ENCODE measurements at places on chromosomes 11 and 22.
A peak's percentile ranks its signal among the peaks of the same experiment; 100 is the strongest.

- no peak for DNase-seq
These were observed 14.2 kb downstream of the AP5B1 start for GRCh38 chr11:65766535-65766934.

DNA sequence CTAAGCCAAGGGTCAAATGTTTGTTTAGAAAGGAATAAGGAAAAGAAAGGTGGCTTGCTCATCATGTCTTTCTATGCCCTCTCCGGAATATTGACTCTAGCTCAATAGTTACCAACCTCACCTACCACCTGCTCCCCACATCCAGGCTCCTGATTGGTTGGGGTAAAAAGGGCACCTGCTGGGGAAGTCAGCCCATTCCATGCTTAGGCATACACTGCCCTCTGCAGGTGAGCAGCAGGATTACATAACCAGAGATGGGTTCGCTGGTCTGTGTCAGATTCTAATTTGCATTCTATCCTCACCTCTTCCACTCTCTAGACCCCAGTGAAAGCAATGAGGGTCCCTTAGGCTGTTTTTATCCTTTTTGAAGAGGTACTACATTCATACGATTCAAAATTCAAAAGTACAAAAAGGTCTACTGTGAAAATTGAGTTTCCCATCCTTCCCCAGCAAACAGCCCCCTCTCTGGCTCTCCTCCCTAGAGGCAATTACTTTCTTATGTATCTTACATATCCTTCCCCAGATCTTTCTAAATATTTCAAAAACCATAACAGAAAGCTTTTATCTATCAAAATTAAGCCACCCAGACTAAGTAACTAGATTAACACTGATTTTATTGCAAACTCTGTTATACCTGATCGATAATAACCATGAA is 98.0 kb upstream of the ASPHD2 start:
- peak; percentile 89 for DNase-seq

DNA sequence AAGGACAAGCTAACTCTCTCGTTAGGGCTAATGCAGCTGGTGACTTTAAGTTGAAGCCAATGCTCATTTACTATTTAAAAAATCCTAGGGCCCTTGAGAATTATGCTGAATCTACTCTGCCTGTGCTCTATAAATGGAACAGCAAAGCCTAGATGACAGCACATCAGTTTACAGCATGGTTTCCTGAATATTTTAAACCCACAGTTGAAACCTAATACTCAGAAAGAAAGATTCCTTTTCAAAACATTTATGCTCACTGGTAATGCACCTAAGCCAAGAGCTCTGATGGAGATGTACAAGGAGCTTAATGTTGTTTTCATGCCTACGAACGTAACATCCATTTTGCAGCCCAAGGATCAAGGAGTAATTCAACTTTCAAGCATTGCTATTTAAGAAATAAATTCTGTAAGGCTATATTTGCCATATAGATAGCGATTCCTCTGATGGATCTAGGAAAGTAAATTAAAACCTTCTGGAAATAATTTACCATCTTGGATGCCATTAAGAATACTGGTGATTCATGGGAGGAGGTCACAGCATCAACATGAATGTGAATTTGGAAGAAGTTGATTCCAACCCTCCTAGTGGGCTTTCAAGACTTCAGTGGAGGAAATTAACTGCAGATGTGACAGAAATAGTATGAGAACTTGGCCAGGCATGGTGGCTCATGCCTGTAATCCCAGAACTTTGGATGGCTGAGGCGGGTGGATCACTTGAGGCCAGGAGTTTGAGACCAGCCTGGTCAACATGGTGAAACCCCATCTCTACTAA is 14.5 kb downstream of the XNDC1N start:
- no peak for DNase-seq

GRCh38 chr22:49803134-49803533 is 24.5 kb downstream of the BRD1 start:
- DNase-seq: no peak

- no peak for DNase-seq
These were observed at the start of gene GRAMD4 for GRCh38 chr22:46619830-46620501. Gene GRAMD4 (plus strand): TSS chr22:46620386. CDS start chr22:46626800, 6,414 bp downstream.

GRCh38 chr11:119410501-119410900 is 12.5 kb downstream of the THY1 start:
- no peak for DNase-seq

DNA sequence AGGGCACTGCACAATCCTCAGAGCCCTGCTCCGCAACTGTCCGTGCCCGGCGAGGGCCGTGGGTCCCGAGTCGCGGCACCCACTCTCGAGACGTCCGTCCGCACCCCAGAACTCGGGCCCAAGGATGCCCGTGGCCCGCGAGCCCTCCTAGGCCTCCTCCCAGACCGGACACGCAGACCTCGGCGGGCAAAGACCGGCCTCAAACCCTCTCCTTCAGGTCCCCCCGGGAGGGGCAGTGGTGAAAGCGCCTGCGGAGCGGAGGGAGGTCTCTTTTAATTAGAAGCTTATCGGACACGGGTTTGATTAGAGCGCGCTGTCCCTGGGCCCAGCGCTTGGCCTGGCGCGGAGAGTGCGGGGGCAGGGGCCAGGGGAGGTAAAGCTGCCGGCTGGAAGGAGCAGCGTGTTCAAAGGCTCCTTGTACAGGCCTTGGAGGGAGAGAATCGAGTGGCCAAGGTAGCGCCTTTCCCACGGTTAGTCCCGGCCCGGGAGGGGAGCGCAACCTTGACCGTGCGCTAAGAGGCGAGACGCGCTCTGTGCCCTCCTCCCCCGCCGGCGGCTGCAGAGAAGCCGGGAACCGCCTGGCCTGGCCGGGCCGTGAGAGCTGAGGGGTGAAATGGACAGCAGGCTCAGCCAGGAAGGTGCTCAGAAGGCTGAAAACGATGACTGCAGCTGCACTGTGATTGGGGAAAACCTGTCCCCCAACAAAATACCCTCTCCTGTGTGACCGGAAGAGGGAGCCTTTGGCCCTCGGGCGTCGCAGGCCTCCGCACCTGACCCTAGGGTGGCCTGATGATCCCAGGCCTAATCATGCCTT is 4.6 kb downstream of the WT1 start:
- no peak for DNase-seq

DNA sequence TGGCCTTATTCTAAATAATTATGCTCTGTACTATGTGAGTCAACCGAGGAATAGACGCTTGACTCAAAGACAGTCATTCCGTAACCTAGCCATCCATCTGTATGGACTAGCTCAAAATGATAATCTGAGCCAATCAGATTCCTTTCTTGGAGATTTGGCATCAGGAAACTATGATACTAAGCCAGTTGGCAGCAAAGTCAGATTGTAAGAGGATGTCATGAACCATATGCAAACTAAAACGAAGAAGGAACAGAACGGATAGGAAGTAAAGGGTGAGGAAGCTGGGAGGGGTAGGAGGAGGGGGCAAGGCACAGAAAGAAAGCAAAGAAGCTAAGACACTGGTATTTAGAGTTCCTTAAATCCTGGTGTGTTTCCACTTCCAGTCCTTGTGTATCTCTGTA is 10.7 kb upstream of the SESN3 start:
- DNase-seq: peak; percentile 88

- no peak for DNase-seq
These were observed 28.1 kb upstream of the RTL6 start for GRCh38 chr22:44525941-44526778.

GRCh38 chr11:30113326-30113898 is 96.6 kb upstream of the KCNA4 start:
- no peak for DNase-seq

- no peak for DNase-seq
These were observed 39.0 kb downstream of the ADAMTS8 start for GRCh38 chr11:130389335-130389935.

GRCh38 chr22:37609240-37610152 is 862 bp downstream of the GGA1 start:
- peak; percentile 74 for DNase-seq

GRCh38 chr22:24989135-24989534 is 36.6 kb downstream of the KIAA1671 start:
- no peak for DNase-seq

- DNase-seq: no peak
These were observed 33.7 kb downstream of the GNB1L start for GRCh38 chr22:19820880-19821522.

GRCh38 chr11:66275396-66275795 is 2.6 kb upstream of the CNIH2 start:
- DNase-seq: no peak

GRCh38 chr22:46122511-46122971 is 27.8 kb upstream of the PPARA start:
- peak; percentile 88 for DNase-seq

- no peak for DNase-seq
These were observed 15.8 kb downstream of the CCDC134 start for GRCh38 chr22:41816241-41816640.

DNA sequence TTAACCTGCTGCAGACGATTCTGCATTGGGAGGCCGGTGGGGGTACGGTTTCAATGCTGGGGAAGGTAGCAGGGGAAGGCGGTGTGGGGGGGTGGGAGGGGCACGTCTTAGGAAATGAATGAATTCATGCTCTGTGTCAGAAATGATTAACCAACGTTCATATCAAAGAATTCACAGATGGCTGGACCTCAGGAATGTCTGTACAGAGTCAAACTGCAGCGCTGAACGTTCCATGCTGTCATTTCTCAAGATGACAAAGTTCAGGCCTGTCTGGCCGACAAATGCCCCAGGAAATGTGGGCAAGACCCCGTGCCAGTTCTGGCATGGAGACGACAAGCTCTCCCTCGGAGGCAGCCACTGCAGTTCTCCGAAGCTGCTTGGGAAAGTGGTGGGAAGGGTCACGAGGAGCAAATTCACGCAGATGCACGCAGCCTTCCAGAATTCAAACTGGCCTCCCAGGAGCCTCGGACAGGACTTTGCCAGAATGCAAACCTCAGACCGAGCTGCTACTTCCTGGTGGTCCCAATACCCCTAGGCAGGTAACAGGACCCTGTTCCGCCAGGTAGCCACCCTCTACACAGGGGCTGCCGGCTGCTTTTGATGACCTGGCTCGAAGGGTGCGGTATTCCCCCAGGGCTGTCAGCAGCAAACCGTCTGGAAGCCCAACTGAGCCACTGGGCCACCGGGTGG is 81.5 kb downstream of the TRMU start:
- DNase-seq: no peak

DNA sequence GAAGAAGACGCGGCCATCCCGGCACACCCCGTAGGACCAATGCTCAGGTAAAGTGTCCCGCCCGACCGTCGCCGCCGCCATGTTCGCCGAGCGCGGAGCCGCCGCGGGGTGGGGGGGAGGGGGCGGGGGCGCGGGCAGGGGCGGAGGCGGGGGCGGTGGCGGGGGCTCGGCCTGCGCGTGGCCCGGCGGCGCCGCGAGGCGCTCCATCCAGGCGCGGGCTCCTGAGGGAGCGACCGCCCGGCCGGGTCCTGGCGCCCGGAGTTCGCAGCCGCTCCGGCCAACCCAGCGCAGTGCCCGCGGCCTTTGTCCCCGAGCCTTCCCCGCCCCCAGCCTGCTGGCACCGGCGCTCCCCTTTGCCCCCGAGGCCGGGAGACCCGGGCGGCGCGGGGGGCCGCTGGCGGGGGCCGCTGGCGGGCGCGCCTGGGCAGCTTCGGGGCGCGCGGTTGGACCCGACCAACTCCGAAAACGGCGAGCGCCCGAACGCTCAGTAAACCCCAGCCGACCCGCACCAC is at the start of gene PLEKHA7:
Gene PLEKHA7 (minus strand): TSS at position 94 of the 512 bp plus-strand sequence. CDS start 13 bp downstream, at position 81.
- no peak for DNase-seq

- DNase-seq: no peak
These were observed 2.0 kb upstream of the CASTOR1 start for GRCh38 chr22:30291058-30291892.

- no peak for DNase-seq
These were observed 73.1 kb upstream of the BARX2 start for GRCh38 chr11:129302386-129303101.

DNA sequence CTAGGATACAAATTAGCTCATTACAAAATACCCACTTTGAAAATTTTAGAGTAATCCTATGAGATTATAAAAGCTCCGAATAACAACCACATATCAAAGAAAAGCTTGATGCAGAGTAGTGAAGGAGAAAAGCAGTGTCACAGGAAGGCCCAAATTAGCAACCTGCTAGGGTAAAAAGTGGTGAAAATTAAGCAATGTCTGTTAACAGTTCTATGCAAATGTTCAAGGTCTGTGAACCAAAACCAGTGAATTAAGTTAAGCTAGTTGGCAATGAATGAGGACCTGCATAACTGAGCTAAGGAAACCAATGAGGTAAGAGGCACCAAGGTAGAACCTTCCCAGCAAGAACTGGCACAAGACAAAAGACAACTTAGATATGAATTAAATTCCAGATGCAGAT is 29.6 kb downstream of the PRDM10 start:
- peak; percentile 86 for DNase-seq
